ENCODE measurements at places on chromosomes 12 and 14.

DNA sequence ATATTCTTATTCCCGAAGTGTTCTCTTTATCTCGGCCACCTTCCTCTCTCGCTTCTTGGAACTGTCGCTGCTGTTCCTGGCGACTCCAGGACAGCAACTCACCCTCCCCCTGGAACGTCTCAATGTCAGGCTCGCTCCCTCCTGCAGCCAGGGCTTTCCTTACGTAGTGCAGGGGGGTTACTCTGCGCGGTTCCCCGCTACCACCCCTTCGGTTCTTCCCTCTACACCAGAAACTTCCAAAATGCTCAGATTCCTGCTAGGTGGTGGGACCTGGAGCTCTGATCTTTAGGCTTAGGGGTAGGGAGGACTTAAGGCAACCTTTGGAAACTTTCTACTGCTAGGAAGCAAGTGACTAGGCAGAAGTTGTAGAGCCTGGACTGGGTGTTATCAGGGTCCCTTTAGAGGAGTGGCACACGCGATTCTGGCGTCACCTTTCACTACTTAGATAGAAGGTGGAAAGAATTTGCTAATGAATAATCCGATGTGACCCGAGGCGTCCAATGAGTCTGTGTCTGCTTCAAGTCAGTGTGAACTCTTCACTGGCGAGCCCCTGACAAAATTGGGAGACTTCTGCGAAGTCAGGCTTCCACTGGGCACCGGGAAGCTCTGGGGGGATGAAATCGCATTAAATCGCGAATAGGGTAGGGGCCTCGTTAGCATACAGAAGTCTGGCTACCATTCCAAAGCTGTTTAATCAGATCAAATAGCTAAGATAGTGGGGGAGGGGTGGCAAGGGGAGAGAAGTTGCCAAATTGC is 900 bp upstream of the DPF3 start:
- DNase-seq: peak; percentile 51

- DNase-seq: peak; percentile 23
These were observed 567.8 kb upstream of the TBX3 start for GRCh38 chr12:115251727-115252126.

- DNase-seq: no peak
These were observed 340.7 kb downstream of the SLC16A7 start for GRCh38 chr12:59936534-59936933.

- no peak for DNase-seq
These were observed 236.4 kb upstream of the CRY1 start for GRCh38 chr12:107329569-107330324.

DNA sequence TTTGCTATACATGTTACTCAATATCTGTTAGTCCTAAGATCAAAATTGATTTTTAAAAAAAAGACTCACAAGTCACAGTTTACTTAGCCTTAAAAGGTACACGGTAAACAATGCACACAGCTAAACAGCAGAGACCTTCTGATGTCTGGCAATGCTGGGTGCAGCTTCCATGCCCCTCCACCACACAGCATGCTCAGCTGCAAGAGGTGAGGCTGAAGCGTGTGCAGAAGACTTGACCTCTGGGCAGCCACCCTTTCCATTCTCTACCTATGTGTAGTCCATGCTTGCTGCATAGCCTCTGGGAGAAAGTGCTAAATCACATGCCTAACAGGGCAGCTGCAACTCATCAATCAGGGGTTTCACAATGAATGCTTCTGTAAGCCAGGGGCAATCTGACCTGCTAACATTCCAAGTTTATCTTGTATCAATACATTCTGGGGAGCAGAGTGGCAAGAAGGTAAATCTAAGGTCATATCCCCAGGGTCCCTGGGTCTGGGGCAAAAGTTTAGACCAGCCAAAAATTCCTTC is 44.5 kb upstream of the AMN1 start:
- DNase-seq: peak; percentile 27

DNA sequence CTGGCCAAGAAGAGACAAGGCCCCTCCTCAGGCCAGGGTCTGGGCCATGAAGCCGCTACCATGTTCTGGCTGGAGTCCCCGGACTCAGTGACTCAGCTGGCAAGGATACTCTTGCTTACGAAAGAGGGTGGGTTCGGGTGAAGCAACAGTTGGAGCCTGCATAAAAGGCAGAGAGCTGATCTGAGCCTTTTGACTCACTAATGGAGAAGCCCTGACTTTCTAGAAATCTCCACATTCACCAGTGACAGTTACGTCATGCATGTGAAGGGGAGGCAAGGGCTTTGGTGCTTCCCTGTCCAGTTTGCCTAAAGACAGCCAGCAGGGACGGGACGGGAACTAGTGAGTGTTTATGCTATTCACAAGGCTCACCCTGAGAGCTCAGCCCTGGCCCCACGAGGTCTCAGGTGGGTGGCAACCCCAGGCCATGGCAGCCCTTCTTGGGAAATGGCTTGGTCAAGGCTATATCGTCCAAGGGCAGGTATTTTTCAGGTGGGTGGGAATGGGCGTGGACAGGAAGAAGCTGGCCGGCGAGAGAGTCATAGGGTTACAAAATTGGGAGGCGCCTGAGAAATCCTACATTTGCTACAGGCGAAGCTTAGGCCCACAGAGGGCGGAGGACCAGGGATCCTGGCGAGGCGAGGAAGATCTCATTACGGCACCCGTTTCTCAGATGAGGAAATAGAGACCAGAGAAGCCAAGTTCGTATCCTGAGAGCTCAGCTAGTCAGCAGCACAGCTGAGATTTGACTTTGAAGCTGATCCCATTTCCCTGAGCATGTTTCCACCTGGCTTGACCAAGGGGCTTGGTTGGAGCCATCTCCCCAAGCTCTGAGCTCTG is 314.6 kb downstream of the BCL11B start:
- no peak for DNase-seq

- DNase-seq: no peak
These were observed 121.6 kb downstream of the VEZT start for GRCh38 chr12:95339086-95339788.

- DNase-seq: no peak
These were observed 925 bp upstream of the GLI1 start for GRCh38 chr12:57458665-57459054.

- DNase-seq: peak; percentile 25
These were observed 1.5 kb downstream of the CIPC start for GRCh38 chr14:77099425-77100167.

GRCh38 chr14:86203843-86204242 is 673.9 kb downstream of the FLRT2 start:
- no peak for DNase-seq

GRCh38 chr12:19783547-19784444 is 344.5 kb downstream of the AEBP2 start:
- no peak for DNase-seq

DNA sequence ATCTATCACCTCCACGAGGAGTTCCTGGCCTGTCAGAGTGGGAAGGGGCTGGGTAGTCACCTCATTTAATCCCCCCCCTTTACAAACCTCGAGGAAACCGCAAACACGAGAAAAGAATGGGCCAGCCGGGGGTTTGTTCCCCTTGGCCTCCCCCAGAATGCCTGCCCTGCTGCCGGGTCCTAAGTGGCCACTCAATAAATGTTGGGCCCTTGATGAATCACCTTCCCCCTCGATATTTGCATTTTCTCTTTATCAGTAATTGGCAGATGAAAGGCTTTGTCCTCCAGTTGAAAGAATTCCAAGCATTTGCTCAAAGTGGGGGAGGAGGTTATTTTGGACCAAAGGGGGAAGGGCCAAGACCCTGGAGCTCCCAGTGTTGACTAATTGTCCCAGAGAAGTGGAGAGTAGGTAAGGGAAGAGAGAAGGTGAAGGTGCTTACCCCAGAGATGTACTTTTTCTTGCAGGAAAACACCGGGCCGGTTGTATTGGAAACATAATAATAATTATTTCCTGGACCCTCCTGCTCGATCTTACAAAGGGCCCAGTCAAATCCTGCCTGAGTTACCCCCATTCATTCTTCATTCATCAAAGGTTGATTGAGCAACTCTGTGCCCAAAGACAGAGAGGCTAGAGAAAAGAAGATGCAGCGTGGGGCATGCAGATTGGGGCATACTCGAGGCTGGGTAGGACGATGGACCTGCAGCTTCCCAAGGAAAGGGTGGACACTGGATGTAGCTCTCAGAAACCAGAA is 1.9 kb upstream of the KDM2B start:
- DNase-seq: no peak

DNA sequence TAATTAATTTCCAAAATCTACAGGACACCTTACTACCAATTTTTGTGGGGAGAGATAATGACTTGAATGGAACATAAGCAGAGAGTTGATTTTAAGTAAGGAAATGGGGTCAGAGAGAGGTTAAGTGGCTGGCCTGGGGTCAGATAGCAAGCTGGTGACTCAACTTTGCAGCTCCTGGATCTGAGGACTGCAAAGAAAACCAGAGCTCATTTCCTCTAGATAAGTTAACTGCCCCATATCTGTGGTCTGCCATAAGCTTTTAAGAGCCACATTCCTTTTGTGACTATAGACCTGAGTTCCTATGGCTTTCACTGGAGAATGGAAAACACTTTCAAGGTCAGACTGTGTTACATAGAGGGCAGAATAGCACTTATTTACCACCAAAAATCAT is 201.2 kb upstream of the PRICKLE1 start:
- DNase-seq: peak; percentile 68

DNA sequence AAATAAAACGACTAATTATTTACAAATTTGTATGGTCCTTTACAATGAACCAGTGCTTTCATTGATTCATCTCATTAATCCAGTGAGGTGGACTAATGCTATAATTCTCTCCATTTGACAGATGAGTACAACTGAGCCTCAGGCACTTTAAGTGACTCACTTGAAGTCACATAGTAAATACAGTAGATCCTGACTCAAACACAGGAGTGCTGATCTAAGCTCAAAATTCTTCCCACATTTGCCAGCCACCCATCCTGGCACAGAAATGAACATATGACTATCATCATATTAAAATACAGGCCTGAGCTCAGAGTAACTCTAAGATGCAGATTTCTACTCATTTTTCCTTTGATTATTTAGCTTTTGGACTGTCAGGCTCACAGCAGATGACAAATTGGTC is 30.6 kb downstream of the SLC16A7 start:
- DNase-seq: no peak

DNA sequence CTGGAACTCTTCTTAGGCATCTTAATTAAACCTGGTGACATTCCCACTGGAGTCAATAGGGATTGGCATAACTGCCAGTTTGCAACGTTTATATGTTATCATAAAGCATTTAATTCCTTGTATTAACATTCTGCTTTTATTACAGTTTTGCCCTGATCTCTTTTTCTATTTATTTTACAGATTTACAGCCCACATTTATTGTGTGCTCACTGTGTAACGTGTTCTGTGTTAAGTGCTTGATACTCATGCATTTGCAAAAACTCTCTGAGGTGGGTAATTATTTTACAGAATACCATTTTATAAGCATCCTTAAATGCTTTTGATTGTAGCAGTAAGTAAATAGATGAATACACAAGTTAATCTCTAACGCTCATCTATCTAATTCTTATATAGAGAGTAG is 341.5 kb upstream of the FAR2 start:
- no peak for DNase-seq

- DNase-seq: no peak
These were observed 107.2 kb upstream of the DDHD1 start for GRCh38 chr14:53260286-53260685.

DNA sequence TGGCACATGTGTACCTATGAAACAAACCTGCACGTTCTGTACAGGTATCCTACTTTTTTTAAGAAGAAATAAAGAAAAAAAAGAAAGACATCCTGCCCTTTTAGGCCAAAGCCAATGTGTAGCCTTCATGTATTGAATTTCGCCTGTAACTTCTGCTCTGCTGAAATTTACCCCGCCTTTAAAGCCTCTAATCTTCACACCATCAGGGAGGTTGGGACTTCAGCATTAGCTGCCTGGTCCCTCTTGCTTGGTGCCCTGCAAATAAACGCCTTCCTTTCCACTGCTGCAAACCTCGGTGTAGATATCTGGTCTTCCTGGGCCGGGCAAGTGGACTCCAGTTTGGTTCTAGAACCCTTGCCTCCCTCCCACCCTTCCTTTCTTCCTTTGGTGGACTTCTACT is 2.6 kb upstream of the KRT71 start:
- no peak for DNase-seq

- no peak for DNase-seq
These were observed 26.1 kb upstream of the FOXN3 start for GRCh38 chr14:89443042-89443629.

DNA sequence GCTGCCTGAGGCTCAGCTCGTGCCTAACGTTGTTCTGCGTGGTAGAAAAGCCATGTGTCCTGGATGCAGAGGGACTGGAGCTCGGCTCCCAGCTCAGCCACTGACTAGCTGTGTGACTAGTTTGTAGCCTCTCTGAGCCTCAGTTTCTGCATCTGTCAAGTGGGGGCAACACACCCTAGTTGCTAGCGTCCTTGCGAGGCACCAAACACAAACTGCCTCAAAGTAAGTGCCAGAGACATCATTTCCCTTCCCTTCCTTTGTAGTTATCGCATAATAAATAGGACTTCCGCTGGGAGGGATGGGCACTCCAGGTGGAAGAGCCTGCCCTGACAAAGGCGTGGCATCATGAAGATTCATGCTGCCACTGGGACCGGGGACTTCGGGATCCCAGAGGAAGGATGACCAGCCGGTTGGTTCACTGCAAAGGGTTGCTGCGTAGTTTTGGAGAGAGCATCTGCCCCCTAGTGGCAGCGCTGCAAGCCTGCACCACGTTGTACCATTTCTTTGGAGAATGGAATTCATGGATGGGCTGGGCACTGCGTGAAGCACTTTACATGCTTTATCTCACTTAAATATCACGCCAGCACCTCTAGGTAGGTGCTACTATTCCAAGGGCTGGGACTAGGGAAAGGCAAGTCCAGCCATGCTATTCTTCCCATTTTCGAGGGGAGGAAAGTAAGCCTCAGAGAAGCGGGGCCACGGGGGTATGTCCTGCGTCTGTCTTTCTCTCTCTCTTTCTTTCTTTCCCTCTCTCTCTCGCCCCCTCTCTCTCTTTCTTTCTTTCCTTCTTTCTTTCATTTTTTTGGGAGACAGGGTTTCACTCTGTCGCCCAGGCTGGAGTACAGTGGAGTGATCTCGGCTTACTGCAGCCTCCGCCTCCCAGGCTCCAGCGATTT is 4.6 kb downstream of the CCDC197 start:
- DNase-seq: peak; percentile 87

DNA sequence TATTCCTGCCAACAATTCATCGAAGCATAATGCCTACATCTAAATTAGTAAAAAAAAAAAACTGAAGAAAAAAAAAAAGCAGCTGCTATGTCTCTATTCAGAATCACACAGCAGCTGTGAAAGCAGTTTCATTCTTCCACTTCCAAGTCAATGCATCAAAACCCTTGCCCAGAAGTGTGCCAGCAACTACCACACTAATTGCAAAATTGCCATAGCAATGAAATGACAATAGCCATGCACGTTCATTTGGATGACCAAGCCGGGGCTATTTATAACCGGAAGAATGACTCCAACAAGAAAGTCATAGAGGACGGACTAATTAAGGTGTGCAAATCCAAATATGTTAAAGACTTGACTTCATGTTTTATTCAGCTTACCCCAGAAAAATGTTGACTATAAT is 42.5 kb downstream of the SLC2A13 start:
- DNase-seq: no peak

DNA sequence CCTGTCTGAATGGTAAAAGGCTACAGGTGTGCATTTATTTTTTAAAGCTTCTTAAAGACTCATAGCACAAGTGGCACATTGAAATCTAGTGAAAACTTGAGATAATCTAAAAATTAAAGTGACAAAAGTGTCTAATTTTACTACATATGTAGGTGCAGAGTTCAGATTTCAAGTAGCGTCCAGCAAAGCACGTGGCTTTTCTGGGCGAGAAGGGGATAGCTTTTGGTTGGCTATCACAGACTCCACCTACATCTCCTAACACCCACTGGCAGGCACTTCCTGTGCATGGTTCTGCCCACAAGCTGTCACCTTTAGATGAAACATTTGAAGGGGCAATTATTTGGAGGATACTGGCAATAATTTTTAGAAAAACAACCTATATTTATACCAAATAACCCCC is 1.9 kb upstream of the PITPNM2 start:
- no peak for DNase-seq

- DNase-seq: no peak
These were observed 463.9 kb downstream of the TMTC2 start for GRCh38 chr12:83150465-83151189.

All from HTR-8/SVneo (cell line).